ENCODE measurements at places on chromosomes 1 and 21.

DNA sequence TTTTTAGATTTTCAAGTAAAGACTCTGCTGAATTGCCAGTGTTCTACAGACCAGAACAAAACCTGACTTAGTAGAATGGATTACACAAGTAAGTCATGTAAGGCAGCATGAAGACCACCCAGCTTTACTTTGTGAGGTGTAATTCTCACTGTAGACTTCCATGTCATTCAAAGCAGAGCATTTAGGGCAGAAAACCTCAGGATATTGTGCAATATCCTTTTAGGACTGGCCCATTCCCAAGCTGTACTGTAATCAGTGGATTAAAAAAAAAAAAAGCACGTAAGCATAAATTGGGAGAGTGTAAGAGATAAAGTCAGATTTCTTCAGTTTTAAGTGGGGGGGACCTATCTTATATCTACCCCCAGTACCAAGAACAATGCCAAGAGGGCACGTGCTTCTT lies 380.5 kb upstream of the PRMT6 start:
- no peak for DNase-seq

DNA sequence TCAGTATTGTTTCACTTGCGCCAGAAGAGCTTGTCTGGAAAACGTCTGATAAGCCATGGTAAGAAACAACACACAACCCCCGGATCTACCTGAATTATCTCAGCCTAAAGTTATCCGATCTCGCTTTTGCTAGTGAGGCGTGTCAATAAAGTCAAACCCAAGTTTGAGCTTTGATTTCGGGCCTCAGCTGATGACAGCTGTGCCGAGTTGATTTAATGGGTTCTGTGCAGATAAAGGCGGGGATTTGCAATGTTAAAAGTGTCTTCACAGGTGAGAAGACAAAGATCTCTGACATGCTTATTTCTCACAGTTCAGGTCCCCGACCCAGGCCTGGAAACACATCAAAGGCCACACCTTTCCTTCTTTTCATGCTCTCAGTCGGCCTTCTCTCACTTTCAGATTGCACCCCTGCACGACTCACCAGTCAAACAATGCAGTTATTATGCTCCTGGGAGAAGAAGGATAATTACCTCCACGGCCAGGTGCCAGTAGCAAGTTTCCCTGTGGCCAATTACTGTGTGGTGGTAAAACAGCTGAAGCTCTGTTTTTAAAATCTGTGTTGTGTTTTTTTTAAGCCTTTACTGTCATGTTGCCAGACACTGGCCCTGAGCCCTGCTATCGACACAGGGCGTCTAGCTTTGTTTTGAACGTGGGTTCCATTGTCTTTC lies 245.3 kb upstream of the RUNX1 start:
- no peak for DNase-seq

DNA sequence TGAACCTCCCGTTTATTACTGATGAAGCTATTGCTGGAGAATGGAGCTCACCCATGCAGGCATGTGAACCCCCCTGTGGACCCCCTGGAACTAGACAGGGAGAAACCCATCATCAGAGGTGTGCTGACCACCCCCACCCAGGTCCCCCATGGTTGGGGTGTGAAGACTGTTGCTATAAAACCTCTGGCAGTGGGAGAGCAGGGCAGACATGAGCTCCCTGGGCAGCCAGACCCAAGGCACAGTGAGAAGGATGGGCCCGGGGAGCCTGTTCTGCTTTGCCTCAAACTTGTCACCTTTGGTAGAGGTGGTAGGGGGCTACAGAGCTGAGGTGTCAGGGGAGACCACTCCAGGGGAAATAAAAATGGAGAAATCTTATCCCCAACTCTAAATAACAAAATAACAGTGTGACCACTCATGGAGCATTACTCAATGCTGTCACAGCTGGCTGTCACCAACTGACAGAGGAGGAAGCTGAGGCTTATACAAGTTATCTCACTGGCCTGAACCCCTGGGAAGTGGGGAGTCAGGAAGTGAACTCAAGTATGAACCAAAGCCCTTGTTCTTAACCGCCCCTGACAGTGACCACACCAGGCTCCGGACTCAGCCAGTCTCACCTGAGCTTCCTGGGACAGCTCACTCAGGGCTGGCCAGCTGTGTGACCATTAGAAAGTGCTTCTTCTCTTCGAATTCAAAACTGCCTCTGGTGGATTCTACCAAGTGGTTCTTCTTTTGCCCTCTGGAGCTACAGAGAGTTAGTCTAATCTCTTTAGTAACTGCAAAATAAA lies 698.8 kb downstream of the MATN1 start:
- no peak for DNase-seq

GRCh38 chr1:192889082-192889481 lies 80.2 kb downstream of the RGS2 start:
- no peak for DNase-seq

GRCh38 chr1:239739375-239739774 lies 352.3 kb upstream of the FMN2 start:
- DNase-seq = no peak
